Activated T-helper 1 cell treated with Interleukin-2 at 50 U/mL for 16 hours (primary cell): ENCODE measurements at places on chromosomes 6 and 20.
A peak's percentile ranks its signal among the peaks of the same experiment; 100 is the strongest.

- DNase-seq, result no peak
These were observed 24.2 kb upstream of the MYMX start for GRCh38 chr6:44192428-44193041.

- no peak for DNase-seq
These were observed 16.7 kb downstream of the MAVS start for GRCh38 chr20:3863317-3863716.

DNA sequence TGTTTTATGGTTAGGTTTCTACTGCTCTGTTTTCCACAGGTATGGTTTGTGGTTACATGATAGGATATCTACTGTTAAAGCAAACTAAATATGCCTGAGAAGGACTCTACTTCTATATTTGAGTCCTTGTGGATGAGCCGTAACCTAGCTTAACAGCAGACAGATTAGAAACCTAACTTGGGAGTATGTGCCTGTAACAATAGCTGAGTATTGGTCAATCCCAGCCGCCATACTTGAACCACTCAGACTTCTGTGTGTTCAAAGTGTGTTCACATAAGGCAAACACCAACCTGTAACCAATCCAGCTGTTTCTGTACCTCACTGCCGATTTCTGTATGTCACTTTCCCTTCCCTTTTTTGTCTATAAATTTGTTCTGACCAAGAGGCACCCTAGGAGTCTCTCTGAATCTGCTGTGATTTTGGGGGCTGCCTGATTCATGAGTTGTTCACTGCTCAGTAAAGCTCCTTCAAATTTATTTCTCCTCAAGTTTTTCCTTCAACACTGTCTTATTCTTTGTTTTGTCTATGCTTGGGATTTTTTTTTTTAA lies 37.1 kb downstream of the PHF3 start:
- DNase-seq, result no peak

DNA sequence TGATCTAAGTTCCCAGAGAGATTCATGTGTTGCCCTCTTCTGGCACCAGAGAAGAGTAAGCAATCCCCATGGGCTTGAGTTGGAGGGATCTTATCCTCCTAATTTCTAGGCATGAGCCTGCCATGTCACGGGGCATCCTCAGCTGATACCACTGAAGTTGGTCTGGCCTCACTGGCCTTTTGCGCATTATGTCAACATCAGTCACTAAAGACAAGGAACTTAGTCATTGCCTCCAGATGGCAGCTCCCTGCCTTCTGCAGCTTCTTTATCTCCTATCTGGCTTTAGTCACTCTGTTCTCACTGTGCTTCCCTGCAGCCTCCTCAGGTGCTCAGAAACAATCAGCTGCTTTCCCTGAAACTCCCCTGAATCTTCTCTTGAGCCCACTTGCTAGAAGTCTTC lies 312.2 kb downstream of the ADGRG6 start:
- DNase-seq, result no peak

- peak; percentile 58 for DNase-seq
These were observed 806 bp downstream of the MICAL1 start for GRCh38 chr6:109454496-109455436.

DNA sequence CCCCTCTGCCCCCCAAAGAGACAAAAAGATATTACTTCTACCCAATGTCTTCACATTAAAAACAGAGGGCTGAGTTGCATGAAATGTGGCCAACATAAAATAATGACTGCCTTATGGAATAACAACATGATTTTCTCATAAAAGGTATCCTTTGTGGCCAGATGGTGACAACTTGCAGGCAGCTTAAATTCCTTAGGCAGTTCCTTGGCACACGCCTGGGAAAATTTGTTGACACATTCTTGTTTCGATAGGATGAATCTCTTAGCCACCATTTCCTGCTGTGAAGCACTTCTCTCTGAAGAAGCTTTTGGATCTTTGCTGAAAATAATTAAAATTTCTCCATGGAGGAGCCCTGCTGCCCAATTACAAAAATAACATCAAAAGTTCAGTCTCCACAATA lies 109.0 kb upstream of the COL21A1 start:
- DNase-seq, result no peak

- DNase-seq, result no peak
These were observed 93.7 kb downstream of the ZFAND3 start for GRCh38 chr6:37913210-37913609.
